G401 (cell line): ENCODE measurements at places on chromosomes 5 and 9. TPM values are rescaled to one million over a fixed set of nuclear protein-coding genes. Genes with fewer than 3 reads are reported as not detected.
A peak's percentile ranks its signal among the peaks of the same experiment; 100 is the strongest.

DNA sequence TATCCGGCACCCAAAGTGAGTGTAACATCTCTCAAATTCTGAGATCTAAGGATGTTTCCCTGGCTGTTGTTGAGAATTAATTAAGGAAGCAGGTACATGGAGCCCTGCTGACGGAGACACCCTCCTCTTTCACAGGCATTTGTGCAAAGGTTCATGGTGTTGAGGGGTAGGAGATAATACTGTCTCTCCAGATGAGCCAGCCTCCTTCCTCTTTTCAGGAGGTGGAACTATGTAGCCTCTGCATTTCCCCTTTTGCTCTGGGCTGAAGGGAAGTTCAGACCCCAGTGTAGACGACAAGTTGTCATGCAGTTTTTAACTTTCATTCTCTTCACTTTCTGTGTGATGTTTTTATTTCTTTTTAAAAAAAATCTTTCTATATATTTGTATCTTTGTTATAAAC is 107.5 kb downstream of the GALNT10 start:
- DNase-seq: no peak

DNA sequence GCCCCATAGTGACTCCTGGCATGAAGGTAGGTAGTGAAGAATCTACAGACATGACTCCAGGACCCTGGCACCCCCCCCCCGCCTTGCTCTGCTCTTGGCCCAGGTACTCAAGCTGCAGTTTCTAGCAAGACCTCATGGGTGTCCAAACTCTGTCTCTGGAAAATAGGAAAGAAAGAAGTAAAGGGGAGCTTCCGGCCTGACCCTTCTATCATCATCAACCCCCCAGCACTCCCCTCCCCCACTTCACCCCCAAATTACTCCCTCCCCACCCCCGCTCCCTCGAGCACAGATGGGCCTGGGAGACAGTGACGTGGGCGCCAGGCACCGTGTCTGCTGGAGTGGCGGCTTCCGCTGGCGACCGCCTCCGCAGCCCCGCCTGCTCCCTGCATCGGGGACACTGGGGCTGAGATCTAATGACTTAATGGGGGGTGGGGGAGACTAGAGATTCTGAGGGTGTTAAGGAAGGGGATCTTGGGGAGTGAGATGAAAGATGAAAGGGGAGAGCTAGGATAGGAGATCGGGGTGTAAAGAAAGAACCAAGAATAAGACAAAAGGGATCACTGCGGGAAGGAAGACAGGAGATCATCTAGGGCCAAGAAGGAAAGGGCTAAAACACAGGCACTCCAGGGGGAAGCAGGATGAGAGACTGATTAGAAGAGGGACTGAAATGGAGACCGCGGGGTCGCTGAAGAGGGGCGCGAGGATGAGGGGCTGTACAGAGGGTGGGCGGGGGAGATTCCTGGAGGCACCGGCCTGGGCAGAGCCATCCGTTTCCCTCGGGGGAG is 1.1 kb upstream of the DNAJB5 start:
- DNase-seq: peak; percentile 61

- no peak for DNase-seq
Measured at GRCh38 chr5:120098426-120098825, 365.7 kb upstream of the PRR16 start.

GRCh38 chr9:20095430-20096092 is 306.7 kb upstream of the SLC24A2 start:
- DNase-seq: no peak

GRCh38 chr9:38243993-38244392 is 148.5 kb upstream of the ALDH1B1 start:
- DNase-seq: no peak

- DNase-seq: no peak
Measured at GRCh38 chr9:30943446-30944224, 1440.8 kb upstream of the ACO1 start.

- DNase-seq: no peak
Measured at GRCh38 chr5:155263381-155263780, 249.8 kb downstream of the KIF4B start.

- DNase-seq: peak; percentile 94
Measured at GRCh38 chr5:58925627-58926540, 343.0 kb downstream of the RAB3C start.

CARD9 gene
- total RNA-seq: 0.25 and 0.98 TPM in 2 replicates

DNAI1 gene
- total RNA-seq: not detected in 2 replicates

SLC6A3 gene
- not detected in 2 replicates for total RNA-seq

WDR31 gene
- 1.9 and 3.3 TPM in 2 replicates for total RNA-seq

DOLPP1 gene
- 24.4 and 29.1 TPM in 2 replicates for total RNA-seq

F2R gene
- total RNA-seq: 160 and 221 TPM in 2 replicates

EPB41L4B gene
- 3.2 and 6.5 TPM in 2 replicates for total RNA-seq
